CD4-positive, alpha-beta T cell (primary cell): ENCODE measurements at places on chromosomes 11 and 22. TPM values are rescaled to one million over a fixed set of nuclear protein-coding genes. Genes with fewer than 3 reads are reported as not detected.
A peak's percentile ranks its signal among the peaks of the same experiment; 100 is the strongest.

- H3K27me3 ChIP-seq, result no peaks in the 10 kb centered on the region
- no peak overlapping the region for H3K27ac ChIP-seq
- H3K4me1 ChIP-seq, result no peaks in the 10 kb centered on the region
- H3K4me3 ChIP-seq, result no peak overlapping the region
- H3K36me3 ChIP-seq, result no peaks in the 10 kb centered on the region
Observed at GRCh38 chr11:111527279-111527678, 12.7 kb downstream of the HOATZ start.

GGTLC2 gene
- not detected for total RNA-seq

DNA sequence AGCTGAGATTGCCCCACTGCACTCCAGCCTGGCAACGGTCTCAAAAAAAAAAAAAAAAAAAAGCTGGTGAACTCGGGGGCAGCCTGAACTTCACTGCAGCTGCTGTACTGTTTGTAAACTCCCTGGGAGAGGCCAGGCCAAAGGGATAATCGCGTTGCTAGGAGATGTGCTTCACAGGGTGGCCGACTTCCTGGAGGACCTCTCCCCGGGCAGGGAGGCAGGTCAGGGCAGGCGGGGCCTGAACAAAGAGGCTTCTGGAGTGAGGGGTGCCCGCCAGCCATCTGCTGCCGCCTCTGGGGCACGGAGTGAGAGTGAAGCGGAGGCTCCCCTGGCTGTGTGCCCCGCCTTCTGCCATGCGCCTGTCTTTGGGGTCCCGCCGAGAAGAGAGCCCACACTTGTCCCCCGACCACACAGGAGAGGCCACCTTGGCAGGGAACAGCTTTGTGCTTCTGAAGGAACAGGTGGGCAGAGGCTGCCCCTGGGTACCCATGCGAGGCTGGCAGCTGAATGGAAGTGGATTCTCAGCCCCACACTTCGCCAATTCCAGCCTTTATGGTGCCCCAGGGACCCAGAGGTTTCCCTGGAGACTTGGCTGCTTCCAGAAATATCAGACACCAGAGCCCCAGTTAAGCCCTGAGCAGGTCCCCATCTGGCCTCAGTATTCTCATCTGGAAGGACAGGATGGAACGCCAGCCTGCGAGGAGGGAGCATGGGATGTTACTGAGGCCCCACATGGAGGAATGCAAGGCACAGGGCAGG is 29.6 kb downstream of the TMEM184B start:
- no peak for DNase-seq
- H3K27me3 ChIP-seq, result no peaks in the 10 kb centered on the region
- H3K36me3 ChIP-seq, result peaks cover 55% of the 10 kb centered on the region
- no peak overlapping the region for H3K27ac ChIP-seq

MN1 gene
- 0.27 TPM for total RNA-seq

BAIAP2L2 gene
- total RNA-seq, result 1.0 TPM

DNA sequence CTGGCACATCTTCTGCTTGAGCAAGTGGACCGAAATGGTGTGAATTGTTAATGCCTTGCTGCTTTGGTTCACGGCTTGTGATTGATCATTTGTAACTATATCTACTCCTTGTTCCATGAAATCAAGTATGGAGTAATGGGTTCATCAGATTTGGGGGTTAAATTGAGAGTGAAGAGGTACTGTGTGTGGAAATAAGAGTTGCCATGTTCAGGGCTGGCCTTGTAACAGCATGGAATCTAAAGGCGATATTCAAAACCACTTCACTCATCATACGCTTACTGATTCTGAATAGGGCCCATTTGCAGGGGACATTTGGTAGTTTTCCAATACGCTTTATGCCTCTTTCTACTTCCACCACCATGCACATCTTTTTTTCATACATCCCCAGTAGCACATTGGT is 122.2 kb downstream of the DCDC1 start:
- no peaks in the 10 kb centered on the region for H3K27me3 ChIP-seq
- H3K4me1 ChIP-seq, result no peaks in the 10 kb centered on the region
- H3K4me3 ChIP-seq, result no peak overlapping the region

GRCh38 chr22:45845076-45845487 is 131.9 kb downstream of the WNT7B start:
- H3K4me3 ChIP-seq, result no peak overlapping the region
- H3K4me1 ChIP-seq, result no peaks in the 10 kb centered on the region
- DNase-seq, result no peak
- no peaks in the 10 kb centered on the region for H3K27me3 ChIP-seq

- H3K27ac ChIP-seq, result no peak overlapping the region
- H3K27me3 ChIP-seq, result no peaks in the 10 kb centered on the region
- DNase-seq, result no peak
- no peaks in the 10 kb centered on the region for H3K36me3 ChIP-seq
- H3K4me3 ChIP-seq, result no peak overlapping the region
- H3K4me1 ChIP-seq, result no peaks in the 10 kb centered on the region
Observed at GRCh38 chr22:32324505-32325415, 32.9 kb upstream of the RFPL3 start.

GRCh38 chr11:70233511-70233934 is 30.4 kb downstream of the FADD start:
- H3K4me3 ChIP-seq, result no peak overlapping the region
- H3K27me3 ChIP-seq, result no peaks in the 10 kb centered on the region
- H3K27ac ChIP-seq, result no peak overlapping the region
- no peaks in the 10 kb centered on the region for H3K36me3 ChIP-seq
- no peak for DNase-seq
- no peaks in the 10 kb centered on the region for H3K4me1 ChIP-seq

UBQLN3 gene
- not detected for total RNA-seq

GRCh38 chr11:66619080-66619554 is 2.7 kb downstream of the RBM14 start:
- H3K4me3 ChIP-seq, result peak overlapping the region; percentile 99
- peaks cover 49% of the 10 kb centered on the region for H3K36me3 ChIP-seq
- peak overlapping the region; percentile 96 for H3K27ac ChIP-seq
- H3K4me1 ChIP-seq, result peaks cover 74% of the 10 kb centered on the region
- no peaks in the 10 kb centered on the region for H3K27me3 ChIP-seq

OR51I1 gene
- not detected for total RNA-seq

MPZL3 gene
- total RNA-seq, result 29.0 TPM

FAM111B gene
- 1.2 TPM for total RNA-seq

- no peak overlapping the region for H3K27ac ChIP-seq
- H3K27me3 ChIP-seq, result no peaks in the 10 kb centered on the region
- no peaks in the 10 kb centered on the region for H3K36me3 ChIP-seq
- no peak for DNase-seq
Observed at GRCh38 chr11:75653532-75653931, 15.3 kb downstream of the MAP6 start.

DNA sequence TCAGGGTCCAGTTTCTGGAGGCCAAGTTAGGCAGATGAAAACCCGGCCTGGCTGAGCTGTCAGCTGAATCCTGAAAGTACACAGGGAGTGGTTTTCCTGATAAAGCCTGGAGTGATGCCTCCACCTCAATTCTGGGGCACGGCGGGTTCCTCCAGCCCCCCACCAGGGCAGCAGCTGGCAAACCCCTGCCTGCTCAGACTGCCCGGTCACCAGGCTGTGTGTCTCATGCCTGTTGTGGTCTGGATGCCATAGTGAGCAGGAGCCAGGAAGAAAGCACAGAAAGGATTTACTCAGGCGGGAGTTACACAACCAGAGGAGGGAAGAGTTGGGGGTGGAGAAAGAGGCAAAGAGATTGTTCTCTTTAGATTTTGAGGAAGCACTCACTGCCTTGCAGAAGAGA is 119.9 kb upstream of the RASSF10 start:
- H3K27me3 ChIP-seq, result peaks cover 8% of the 10 kb centered on the region
- no peak overlapping the region for H3K27ac ChIP-seq
- H3K4me3 ChIP-seq, result no peak overlapping the region

DNA sequence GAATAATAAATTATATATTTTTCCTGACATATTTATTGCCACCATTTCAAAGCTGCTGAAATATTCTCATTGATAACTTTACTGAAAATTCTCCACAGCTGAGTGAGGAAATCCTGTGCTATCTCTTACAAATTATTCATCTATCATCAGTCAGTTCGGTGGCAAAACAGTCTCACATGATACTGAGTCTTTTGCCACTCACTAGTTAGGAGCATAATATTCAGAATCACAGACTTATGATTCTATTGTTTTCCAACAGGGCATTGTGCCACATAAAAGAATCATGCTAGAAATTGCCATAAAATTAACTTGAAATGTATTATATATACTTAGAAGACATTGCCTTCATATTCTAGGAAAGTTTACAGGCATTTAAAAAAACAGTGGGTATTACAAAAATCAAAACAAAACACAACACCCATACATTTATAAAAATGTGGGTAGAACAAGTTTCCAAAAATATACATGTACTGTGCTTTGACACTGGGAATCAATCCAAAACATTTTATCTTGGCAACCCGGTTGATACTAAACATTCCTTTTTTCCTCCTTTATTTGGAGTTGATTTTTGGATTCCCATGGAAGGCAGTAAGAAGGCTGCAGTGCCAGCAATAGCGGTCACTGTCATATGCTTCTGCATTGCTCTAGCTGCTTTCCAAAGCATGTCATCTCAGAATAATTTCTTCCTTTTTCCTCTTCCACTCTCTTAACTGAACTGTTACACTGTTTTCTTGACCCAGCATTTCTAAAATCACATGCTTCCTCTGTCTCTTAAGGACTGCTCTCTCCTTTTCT is 42.5 kb downstream of the ATG16L2 start:
- H3K4me3 ChIP-seq, result no peak overlapping the region
- no peaks in the 10 kb centered on the region for H3K27me3 ChIP-seq
- no peak for DNase-seq

GRCh38 chr11:26904132-26904531 is 89.8 kb upstream of the FIBIN start:
- no peaks in the 10 kb centered on the region for H3K27me3 ChIP-seq
- DNase-seq, result no peak
- H3K4me3 ChIP-seq, result no peak overlapping the region
- no peaks in the 10 kb centered on the region for H3K4me1 ChIP-seq
- no peaks in the 10 kb centered on the region for H3K36me3 ChIP-seq

DGAT2 gene
- total RNA-seq, result 0.25 TPM

SPECC1L gene
- 27.5 TPM for total RNA-seq

APOBEC3F gene
- total RNA-seq, result 4.3 TPM

DNA sequence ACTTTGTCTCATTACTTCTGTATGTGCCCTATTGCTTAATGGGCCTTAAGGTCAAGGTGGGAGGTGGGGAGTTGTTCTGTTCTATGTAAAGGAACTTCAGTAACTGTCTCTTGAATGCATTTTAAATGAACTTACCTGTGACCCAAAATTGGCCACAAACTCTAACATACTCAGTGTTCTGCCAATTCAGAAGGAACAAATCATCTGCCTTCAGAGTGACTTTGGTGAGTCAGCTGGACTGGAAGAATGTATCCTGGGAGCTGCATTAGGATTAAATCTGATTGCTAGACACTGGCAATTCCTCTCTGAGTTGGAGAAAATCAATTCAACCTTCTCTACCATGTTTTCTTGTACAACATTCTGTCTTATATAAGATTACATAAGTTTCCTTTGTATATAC is 1104.8 kb downstream of the DLG2 start:
- no peaks in the 10 kb centered on the region for H3K27me3 ChIP-seq
- H3K4me1 ChIP-seq, result no peaks in the 10 kb centered on the region
- no peak overlapping the region for H3K4me3 ChIP-seq
- H3K27ac ChIP-seq, result no peak overlapping the region
